ENCODE measurements at places on chromosomes 12 and 14.
A peak's percentile ranks its signal among the peaks of the same experiment; 100 is the strongest.

DNA sequence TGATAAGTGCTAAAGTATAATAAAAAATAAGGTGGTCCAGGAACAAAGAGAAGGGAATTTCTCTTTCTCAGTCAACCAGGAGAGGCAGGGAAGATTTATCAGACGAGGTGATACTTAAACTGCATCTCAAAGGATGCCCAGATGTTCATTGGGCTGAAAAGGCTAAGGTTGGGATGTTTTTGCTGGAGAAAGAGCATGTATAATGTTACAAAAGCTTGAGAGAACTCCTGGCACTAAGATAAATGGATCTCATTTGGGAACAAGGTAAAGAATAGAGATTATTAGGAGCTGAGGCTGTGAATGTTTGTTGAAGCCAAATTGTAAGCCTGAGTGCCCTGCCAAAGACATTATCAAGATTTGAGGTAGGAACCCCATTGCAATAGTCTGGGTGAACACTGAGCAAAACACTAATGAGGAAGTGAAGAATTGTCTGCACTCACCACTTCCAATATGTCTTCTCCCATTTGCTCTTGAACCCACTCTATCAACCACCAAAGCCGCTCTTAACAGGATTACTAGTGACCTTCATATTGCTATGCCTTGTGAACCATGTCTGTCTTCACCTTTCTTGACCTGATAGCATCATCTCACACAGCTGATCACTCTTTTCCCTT lies 149.0 kb upstream of the ARID2 start:
- DNase-seq, result no peak

DNA sequence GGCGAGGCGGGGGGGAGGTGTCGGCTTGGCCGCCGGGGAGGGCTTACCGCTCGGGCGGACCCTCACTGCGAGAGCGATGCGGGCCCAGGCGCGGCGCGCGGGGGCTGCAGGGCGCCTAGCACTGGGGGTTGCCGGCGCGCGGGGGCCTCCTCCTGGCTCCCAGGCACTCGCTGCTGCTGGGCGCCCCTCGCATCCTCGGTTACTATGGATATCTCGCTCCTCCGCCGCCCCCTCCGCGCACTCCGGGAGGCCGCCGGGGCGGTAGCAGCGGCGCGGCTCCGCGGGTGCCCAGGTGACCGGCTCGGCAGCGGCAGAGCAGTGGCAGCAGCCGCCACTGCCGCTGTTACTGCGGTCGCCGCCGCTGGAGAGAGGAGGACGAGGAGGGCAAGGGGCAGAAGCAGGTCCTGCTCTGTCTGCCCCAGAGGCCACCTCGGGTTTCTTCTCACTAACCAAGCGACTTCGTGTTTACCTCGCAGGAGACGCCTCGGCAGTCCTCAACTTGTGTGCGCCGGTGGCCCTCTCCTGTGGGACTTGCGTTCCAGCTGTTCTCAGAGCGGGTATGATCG lies 250.1 kb downstream of the APAF1 start:
- no peak for DNase-seq

DNA sequence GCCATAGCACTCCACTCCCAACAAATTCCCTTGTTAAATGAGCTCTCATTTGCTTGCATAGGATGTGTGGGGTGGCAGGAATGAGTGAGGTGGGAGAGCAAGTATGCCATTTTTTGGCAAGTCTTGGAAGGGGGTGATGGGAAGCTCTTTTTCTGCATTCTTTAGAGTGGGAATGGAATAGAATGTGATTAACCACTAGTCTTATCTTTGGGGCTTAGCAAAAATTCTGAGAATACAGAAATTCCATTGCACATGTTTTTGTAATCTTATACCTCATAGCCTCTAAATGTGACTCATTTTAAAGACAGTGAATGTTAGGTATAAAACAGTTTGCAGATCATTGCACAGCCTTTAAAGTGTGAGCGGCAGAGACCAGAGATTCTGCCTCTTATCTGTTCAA lies 28.4 kb upstream of the NEDD1 start:
- DNase-seq, result peak; percentile 88

DNA sequence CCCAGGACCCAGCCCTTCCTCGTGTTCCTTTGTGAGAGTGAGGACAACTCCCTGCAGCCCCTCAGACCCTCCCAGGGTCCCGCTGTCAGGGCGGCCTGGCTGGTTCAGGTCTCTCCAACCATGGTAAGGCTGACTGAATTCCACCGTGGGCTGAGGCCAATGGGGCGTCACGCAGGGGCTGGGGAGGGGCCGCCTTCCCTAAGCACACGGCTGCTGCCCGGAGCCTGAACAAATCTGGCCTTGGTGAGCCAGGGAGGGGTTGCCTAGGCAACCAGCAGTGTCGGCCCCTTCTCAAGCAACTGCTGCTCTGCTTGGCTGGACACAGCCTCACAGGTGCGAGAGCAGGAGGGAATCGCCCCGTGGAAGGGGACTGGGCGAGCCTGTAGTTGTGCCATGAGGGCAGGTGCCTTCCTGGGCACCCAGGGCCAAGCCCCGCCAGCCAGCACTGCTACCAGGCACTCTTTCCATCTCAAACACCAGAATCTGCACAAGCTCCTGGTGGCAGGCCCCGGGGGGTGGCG lies 37.0 kb upstream of the GALNT9 start:
- no peak for DNase-seq
